GM12892 (cell line): ENCODE measurements at places on chromosomes 2 and 18.
A peak's percentile ranks its signal among the peaks of the same experiment; 100 is the strongest.

- no peak for DNase-seq
These were observed 19.4 kb upstream of the ACVR1 start for GRCh38 chr2:157895531-157895930.

DNA sequence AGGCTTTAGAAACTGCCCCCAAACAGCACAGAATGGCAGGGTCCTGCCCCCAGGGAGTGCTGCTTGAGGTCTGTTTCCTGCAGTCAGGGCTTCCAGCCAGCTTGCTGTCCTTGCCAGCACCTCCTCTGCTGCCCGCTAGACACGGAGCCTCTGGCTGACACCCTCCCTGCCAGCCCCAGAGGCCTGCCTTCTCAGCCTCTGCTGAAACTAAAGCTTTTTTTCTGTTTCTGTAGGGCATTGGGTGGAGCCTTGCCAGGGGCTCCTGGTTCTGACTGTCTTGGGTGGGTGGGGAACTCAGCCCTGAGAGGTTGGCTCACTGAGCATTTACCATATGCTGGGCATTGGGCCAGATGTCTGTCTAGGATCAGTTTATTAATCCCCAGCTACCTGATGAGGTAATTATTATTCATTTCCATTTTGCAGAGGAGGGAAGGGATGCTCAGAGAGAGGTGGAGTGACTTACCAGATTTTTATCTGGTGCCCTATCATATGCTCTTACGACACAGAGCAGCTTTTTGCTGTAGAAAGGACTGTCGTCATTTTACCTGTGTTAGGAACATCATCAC lies 35.4 kb downstream of the INPP4A start:
- no peak for DNase-seq

DNA sequence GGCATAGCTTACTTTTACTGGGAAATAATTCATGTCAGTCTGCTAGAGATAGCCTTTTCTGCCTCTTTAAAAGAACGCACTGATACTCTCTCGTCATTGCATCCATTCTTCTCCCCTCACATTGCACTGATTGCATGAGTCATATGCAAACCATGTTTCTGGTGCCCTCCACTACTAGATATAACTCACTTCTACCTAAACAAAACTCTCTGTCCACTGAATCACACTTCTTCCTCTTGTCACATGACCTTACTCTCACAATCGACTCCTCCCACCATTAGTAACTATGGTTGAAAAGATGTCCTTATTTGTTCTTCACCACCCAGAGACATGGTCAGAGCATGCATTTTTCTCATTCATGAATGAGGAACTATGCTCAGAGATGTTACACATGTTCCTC lies 158.0 kb downstream of the CSRNP3 start:
- DNase-seq = no peak

DNA sequence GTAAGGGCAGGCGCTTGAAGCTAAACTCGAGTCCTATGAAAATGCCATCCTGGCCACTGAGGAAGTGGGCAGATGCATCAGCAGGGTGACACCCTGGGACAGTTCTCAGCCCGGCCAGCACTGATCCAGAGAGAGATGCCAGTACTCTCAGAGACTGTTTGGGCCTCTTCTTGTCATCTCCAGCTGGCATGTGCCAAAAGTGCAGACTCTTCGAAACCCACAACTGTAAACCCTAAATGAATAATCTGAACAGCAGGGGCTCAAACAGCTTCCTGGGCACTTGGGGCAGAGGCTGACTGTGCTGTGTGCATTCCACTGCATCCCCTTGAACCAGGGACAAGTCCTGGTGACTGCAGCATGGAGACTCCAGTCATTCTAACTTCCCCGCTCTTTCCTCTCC lies 204.2 kb upstream of the SMAD2 start:
- no peak for DNase-seq

DNA sequence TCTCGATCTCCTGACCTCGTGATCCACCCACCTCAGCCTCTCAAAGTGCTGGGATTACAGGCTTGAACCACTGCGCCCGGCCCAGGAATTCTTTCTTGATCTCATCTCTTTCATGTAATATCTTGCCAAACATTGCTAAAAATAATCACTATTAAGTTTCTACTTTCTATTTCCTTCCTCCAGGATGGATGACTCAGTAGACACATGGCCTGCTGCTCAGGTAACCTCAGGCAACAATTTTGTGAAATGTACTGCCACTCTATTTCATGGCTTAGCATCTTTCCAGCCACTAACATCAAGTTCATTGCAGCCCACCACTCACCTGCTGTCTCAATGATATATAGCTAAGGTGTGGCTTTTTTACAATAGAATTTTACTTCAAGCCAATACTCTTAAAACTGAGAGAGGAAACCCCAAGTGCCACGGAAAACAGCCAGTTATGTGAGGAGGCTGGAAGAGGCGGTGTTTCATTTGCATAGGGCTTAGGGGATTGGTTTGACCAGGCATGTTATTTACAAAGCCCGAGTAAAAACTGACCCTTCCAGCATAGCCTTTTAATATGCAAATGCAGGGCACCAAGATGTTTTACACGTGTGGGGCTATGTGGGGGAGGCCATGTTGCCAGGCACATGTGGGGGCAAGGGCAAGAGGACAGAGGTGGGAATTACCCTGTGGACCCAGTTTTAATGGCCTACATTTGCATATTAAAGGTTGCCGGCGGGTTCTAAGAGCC lies 11.3 kb upstream of the SUMO1 start:
- no peak for DNase-seq

- DNase-seq = no peak
These were observed 920.6 kb upstream of the PIK3C3 start for GRCh38 chr18:41034413-41034812.

- peak; percentile 50 for DNase-seq
These were observed 11.3 kb upstream of the SPATA3 start for GRCh38 chr2:230984393-230985220.

DNA sequence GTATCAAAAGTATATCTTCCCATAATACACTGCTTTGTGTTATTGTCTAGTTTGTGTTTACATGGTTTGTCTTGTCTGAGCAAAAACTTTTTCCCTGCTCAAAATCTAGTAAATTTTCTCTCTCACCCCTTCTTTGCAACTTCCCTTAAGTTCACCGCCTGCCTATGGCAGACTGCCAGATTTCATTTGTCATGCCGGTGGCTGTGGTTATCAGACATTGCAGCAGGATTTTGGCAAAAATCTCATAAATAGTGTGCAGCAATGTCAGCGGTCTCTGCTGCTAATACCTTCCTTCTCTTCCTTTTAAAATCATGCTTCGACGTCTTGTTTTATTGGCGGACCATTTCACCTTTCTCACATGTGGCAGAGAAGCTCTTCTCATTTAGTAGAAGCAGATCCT lies 45.6 kb upstream of the TMEM178A start:
- no peak for DNase-seq

GRCh38 chr18:37869051-37869450 lies 303.5 kb upstream of the CELF4 start:
- no peak for DNase-seq

DNA sequence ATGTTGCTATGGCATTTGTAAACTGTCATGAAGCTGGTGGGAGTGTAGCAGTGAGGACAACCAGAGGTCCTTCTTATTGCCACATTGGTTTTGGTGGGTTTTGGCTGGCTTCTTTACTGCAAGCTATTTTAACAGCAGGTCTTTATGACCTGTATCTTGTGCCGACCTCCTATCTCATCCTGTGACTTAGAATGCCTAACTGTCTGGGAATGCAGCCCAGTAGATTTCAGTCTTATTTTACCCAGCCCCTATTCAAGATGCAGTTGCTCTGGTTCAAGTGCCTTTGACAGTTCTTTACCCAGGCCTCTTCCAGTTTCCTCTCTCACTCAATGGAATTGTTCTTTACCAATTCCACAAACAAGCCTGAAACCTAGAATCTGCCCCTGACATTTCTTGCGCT lies 145.1 kb downstream of the KCNE4 start:
- no peak for DNase-seq

- DNase-seq = no peak
These were observed 11.9 kb downstream of the WDR43 start for GRCh38 chr2:28906376-28906775.

GRCh38 chr2:86807468-86808275 lies 17.0 kb upstream of the CD8A start:
- no peak for DNase-seq

DNA sequence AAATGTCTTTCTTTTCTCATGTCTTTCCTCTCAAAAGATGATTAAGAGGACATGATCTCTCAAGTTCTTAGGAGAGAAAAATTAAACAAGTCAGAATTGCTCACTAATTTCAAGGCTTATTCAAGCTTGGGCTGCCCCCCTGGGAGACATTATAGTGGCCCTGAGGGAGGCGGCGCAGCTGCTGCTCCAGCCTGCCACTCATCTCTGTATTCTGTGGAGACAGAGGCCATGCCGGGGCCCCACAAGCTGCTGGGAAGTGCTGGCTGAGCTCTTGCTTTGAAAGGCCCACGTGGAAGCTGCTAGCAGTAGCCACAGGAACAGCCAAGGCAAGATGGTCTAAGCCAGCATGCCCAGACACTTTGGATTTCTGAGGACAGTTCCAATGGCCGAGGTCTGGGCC lies 267.4 kb downstream of the LNPK start:
- no peak for DNase-seq
